ENCODE measurements at places on chromosomes 2 and 18.

DNA sequence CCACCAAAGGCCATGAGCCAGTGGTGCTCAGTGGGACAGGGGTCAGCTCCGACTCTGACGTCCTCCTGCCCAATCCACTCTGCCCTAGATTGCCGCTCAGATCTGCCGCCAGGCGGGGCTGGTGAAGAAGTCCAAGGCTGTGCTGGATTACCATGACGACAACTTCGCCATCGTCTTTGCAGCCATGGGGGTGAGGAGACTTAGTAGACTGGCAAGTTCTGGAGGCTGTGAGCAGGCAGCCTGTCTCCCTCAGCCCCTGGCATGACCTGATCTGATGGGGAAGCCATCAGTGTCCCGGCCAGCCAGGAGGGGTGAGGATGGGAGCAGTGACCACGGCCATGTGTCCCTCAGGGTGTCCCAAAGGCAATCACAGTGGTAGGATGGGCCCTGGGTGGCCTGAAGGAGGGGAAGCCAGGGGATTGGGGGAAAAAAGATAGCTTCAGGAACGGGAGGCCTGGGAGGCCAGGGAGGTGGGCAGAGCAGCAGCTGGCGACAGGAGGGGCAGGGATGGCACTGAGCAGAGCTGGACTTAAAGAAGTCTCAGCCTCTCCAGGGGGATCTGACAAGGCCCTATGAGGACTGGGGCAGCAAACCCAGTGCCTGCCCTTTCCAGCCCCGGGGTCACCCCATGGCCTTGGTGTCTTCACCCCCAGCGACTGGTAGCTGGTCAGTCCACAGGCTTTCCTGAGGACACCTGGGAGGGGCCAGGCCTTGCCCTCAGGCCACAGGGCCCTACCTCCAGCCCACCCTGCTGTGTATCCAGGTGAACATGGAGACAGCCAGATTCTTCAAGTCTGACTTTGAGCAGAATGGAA, 17.4 kb upstream of the ANKRD53 start:
- no peak for DNase-seq

DNA sequence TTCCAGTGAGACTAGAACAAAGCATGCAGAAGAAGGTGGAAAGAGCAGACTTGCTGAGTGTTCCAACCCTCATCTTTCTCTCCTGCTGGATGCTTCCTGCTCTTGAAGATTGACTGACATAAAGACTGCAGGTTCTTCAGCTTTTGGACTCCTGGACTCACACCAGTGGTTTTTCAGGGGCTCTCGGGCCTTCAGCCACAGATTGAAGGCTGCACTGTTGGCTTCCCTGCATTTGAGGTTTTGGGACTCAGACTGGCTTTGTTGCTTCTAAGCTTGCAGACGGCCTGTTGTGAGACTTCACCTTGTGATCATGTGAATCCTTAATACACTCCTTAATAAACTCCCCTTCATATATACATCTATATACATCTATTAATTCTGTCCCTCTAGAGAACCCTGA, 20.4 kb downstream of the VRK2 start:
- no peak for DNase-seq

GRCh38 chr18:50340078-50340477, 34.8 kb upstream of the SKA1 start:
- DNase-seq = no peak

DNA sequence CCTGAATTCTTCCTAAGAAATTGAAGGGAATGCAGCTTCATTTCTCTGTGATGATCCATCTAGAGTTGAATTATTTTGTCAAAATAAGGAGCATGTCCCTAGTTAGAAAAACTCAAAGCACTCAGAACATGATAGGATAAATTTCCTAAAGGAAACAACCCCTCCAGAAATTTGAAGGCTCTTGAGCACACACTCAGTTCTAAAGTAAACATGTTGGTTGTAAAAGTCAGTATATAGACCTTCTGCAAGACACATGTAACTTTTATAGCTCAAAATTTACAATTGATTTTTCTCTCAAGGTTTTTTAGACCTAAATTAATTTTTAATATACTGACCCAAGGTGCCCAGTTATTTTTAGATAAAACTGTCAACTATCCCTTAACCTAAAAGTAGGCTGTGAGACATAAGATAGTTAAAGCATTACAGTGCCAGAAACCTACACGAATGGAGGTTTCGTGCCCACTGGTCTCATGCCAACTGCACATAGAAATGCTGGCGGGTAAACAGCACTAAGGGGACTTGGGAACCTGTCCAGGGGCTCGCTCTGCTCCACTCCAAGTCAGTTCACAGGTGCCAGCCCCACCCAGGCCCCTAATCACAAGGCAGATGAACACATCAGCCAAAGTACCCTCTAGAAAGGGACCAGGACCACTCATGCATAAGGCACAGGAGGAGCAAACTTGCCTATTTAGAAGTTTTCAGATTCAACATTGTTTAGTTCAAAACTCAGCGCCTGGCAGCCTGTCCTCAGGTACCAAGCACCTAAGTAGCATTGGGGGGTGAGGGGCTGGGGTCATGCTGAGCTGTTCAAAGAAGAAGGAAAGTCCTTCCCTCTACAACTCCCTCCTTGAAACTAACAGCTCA, 106.5 kb downstream of the SMC6 start:
- no peak for DNase-seq

DNA sequence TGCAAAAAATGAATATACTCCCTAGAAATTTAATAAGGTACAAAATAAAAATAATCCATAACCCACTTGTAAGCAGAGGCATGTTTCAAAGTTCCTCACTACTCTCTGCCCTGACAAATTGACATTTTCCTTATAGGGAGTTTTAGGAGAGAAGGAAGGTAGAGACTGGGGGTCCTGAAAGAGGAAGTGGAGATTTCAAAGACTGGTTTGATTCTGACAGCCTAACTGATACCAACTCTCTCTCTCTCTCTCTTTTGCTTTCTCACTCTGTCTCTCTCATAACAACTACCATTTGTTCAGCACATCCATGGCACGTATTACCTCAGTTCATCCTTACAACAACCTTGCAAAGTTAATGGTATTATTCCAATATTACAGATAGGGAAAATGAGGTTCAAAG, 18.6 kb downstream of the FZD7 start:
- no peak for DNase-seq

- no peak for DNase-seq
Measured at GRCh38 chr18:59686260-59686659, 11.0 kb downstream of the CCBE1 start.

- DNase-seq = no peak
Measured at GRCh38 chr2:171893196-171893823, 734 bp downstream of the SLC25A12 start.

DNA sequence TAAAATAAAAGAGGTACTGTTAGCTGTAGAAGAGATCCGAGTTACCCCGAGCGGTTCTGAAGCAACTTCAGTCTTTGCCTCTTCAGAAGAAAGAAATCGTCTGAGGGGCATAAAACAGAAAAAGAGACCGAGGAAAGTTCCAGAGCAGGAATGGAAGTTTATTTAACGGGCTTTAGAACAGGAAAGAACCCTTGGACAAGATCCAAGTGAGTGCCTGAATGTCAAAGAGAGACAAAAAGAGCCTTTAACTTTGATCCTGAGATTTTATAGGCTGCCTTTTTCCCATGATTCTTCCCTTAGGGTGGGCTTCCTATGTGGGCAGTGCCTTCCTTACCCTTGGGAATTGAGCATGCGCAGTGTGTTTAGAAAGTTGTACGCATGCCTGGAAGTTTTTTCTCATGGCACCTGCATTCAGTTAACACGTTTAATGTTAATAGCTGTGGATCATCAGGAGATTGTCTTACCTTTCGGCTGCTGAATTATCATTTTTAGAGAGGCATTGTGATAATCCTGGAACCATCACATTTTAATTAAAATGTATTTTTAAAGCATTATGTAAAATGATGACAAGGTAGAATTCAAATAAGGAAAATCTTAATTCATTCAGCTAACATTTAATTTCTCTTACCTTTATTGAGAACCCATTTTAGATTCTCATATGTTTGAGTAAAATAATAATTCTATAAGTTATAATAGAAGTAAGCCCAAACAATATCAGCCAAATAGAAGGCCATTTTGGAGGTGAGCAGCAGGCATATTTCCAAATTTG, 269.5 kb upstream of the ZSWIM2 start:
- no peak for DNase-seq

- DNase-seq = no peak
Measured at GRCh38 chr2:24910245-24910644, 9.8 kb downstream of the ADCY3 start.

GRCh38 chr2:216519154-216519762, 20.6 kb downstream of the RPL37A start:
- peak; percentile 89 for DNase-seq

GRCh38 chr2:60479226-60480088, 74.0 kb downstream of the BCL11A start:
- no peak for DNase-seq

DNA sequence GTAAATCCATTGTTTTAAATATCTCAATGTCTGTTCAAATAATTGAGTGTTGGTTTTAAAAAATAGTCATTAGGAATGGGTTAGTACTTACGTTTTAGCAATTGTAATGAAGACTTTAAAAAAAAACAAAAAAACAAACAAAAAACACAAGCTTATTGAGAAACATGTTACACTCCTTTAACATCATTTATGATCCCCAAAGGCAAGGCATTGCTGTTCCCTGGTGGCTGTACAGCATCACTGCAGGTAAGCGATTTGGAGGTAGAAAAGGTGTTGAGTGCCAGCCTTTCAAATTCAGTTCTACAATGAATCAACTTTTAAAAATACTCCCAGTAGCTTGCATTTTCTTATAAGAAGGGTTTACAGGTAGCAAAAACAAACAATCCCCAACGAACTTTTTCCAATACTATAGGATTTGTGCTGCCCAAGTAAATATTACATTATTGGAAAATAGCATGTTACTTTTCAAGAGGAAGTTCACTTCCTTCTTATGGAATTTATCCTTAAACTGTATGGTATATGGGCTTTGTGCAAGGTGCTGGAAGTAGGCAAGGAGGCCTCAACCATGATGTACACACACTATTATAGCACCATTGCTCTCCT, 27.5 kb downstream of the CNRIP1 start:
- peak; percentile 18 for DNase-seq
